Hepatic stellate cell (primary cell): ENCODE measurements at places on chromosomes 6 and 20.
A peak's percentile ranks its signal among the peaks of the same experiment; 100 is the strongest.

GRCh38 chr6:16238057-16238962 lies at the start of gene GMPR:
GMPR (plus strand) TSS chr6:16238587; CDS start chr6:16238694, 107 bp downstream.
- DNase-seq = peak; percentile 79

DNA sequence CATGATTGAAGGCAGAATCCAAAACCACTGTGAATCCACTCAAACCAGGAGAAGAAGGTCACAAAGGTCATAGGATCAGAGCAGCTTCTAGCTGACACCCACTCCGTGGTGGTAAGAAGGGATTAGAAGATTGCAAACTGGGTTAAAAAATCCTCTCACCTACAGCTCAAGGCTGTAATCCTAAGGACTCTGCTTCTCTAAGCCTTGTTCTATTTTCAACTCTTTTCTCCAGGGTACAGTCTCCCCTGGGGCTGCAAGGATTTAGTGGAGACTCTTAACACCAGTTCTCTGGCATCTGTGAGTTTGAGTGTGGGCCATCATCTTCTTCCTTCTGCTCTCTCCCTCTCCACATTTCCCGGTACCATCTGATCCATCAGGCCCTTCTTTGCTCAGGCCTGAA lies at the start of gene GUCA1A:
GUCA1A (plus strand) TSS at position 264 of the 400 bp plus-strand sequence. CDS start 250 bp downstream, outside the sequence.
- no peak for DNase-seq

DNA sequence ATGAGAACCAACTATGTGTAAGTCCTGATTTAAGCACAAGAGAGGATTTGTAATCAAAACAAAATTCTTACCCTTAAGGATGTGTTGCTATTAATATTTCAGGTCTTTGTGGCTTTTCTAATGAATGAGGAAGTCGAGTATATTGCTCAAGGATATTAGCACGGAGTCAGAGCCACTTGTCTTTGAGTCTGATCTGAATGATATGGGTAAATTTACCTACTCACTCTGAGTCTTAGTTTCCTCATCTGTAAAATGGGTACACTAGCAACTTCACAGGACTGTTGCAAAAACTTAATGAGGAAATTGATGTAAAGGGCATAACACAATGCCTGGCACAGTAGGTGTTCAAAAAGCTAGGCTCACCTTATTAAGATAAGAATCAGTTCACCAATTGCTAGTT lies 30.0 kb upstream of the QKI start:
- no peak for DNase-seq

GRCh38 chr6:134115715-134116074 lies 63.3 kb upstream of the SLC2A12 start:
- DNase-seq = no peak

DNA sequence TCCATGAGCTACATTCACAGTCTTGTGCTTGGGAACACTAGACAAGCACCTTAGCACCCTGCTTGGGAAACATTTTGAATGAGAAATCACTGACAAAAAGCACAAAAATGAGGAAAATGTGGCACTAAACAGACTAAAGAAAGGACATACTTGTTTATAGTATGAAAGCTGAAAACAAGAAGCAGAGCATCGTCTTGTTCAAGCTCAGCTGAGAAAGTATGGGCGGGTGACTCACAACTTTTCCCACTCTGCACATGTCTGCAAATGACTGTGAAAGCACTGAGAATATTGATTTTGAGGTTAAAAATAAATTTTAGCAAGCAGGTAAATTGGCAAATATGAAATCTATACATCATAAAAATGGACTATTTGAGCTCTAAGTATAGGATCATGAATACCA lies 725.3 kb downstream of the COL12A1 start:
- no peak for DNase-seq

DNA sequence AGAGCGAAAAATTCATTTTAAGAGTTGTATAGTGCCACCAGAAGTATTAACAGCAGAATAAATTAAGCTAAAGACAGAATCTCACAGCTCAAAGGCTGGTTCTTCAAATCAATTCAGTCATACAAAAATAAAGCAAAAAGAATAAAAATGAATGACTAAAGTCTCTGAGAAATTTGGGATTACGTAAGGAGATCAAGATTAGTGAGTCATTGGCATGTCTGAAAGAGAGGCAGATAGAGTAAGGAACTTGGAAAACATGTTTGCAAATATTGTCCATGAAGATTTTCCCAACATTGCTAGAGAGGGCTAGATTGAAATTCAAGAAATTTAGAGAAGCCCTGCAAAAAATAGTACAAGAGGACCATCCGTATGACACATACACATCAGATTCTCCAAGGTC lies 1413.9 kb upstream of the ADGRB3 start:
- no peak for DNase-seq

DNA sequence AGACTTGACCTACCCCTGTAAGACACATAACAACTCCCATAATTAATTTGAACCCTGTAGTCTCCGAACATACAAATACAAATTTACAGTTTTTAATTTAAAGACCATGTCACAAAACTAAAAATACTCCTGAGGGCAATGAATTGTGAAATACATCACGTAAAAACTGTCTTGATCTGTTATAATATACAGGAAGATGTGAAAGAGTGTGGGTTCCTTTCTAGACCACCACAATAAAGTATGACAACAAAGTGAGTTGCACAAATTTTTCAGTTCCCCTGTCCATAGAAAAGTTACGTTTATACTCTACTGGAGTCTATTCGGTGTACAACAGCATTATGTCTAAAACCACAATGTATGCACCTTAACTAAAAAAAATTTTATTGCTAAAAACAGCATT lies 11.0 kb upstream of the BLOC1S5 start:
- DNase-seq = no peak

- DNase-seq = no peak
Measured at GRCh38 chr6:155628306-155628705, 172.7 kb upstream of the NOX3 start.

DNA sequence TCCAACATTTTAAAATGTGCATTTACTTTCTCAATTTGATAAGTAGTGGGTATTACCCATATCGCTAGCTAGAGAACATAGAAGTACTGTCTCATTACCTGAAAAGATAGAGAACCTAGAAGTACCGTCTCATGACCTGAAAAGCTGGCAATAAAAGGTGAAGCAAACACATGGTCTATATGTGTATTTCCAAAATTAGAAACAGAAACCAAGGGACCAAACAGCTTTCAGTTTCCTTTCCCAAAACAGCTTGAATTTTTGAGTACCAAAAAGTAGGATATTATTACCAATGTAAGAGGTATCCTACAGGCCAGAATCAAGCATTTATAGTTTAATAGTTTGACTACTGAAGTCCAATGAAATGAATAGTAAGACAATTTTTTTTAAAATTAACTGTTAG lies 77.2 kb downstream of the KIF13A start:
- no peak for DNase-seq

DNA sequence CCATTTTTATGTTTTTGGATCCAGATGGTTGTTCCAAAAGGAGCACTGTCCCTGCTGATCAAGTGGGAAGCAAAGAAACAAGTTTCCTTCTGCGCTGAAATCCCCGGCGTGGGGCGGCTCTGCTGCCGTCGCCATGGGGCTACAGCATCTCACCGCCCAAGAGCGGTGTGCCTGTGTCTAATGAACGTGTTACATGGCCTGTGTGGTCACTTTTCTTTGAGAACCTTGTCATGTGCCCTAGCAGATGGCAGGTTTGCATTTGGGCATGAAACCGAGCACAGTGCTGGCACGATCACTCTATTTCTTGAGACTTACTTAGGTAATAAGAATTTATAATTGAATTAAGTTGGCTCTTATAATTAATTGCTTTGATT lies 51.9 kb downstream of the ZDHHC14 start:
- no peak for DNase-seq

DNA sequence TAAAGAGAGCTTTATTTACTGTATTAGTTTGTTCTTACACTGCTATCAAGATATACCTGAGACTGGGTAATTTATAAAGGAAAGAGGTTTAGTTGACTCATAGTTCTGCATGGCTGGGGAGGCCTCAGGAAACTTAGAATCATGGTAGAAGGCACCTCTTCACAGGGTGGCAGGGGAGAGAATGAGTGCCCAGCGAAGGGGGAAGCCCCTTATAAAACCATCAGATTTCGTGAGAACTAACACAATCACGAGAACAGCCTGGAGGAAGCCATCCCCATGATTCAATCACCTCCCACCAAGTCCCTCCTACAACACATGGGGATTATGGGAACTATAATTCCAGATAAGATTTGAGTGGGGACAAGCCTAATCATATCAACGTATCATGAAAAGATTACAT lies 27.2 kb downstream of the ARID1B start:
- no peak for DNase-seq

GRCh38 chr6:162751211-162751859 lies 23.6 kb downstream of the PACRG start:
- DNase-seq = no peak

DNA sequence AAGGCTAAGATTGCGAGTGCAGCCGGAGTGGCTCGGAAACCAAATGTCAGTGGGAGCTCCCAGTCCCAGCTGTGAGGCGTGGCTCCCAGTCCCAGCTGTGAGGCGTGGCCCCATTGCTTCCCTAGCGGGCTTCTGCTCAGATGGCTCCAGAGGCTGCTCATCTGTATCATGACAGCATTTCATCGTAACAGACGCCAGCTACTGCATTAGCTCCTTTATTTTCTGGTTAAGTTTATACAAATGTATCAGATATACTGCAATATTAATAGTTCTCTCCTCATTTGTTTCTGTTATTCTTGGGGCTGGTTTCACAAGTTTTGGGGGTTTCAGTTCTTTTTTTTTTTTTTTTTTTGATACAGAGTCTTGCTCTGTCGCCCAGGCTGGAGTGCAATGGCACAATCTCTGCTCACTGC lies 34.7 kb upstream of the TBXT start:
- DNase-seq = no peak

GRCh38 chr6:116557893-116558292 lies 4.3 kb downstream of the CALHM4 start:
- peak; percentile 61 for DNase-seq

DNA sequence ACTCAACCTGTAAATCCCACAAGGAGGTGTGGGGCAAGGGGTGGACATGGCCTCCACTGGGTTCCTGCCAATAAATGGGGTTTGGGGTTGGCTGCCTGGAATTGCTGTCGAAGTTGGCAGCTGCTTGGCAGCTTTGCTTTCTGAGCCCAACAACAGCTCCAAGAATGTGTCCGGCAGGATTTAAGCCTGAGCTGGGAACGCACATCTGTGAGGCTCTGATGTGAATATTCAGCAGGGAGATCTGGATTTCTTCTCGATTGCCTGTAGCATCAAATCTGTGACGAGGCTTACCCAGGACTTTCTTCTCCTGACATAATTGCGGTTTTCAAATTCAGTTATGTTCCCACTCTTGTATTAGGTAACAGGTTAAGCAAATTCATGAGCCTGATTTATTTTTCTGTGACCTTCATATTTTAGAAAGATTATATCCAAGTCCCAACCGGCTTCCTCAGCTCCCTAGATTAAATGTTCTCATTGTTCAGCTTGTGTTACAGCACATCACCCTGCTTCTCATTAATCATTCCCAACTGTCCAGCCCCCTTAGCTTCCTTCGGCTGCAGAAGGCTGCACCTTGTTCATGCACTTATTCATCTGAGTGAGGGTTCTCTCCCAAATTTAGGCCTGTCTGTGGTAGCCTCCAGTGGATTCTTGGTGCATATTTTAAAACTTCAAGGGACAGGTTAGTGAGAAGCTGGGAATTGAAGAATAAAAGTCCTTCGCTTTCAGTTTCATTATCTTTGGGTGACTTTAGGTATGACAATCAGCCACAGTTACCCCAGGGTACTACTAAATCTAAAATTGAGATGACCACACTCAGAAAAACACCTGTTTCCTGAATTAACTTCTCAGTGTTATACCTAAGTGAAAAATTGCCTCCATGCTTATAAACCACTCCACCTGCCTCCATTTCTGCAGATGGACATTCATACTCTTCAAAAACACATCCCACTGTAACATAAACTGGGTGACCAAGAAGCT lies 310.0 kb downstream of the ESR1 start:
- no peak for DNase-seq

DNA sequence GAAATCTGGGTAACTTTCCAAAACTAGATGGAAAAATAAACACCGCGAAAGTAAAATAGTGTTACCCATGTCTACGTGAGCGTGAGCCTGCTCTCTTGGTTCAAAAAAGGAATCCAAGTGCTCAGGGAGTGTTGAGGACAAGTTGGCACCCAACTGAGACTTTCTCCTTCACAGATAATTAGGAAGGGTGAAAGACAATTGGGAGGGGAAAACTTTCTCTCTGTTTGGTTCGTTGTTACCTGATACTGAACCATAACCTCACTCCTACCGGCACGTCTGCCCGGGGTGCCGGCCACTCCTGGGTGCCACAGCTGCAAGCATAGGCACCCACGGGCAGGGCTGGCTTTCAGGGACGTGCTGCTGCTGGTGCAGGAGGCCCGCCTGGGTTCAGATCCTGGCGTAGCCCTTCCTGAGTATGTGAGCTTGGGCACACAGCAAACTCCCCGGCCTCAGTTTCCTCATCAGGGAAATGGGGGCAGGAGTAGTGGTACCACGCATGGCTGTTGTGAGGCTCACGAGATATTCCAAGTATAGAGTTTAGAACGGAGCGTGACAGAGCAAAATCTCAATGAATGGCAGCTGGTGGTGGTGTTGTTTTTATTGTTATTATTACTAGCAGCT lies 38.2 kb upstream of the PMEPA1 start:
- DNase-seq = no peak

DNA sequence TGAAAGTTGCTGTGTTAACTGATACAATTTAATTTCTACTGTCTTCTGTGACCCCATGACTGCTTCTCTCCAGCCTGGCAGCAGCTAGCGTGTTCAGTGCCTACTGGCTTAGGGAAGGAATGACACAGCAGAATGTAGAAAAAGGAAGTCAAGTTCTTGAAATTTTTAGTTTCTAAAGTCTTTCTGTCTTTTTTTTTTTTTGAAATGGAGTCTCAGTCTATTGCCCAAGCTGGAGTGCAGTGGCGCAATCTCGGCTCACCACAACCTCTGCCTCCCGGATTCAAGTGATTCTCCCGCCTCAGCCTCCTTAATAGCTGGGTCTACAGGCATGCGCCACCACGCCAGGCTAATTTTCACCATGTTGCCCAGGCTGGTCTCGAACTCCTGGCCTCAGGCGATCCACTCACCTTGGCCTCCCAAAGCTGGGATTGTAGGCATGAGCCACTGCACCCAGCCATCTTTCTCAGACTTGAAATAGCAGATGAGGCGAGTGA lies 39.3 kb downstream of the PCNA start:
- no peak for DNase-seq

DNA sequence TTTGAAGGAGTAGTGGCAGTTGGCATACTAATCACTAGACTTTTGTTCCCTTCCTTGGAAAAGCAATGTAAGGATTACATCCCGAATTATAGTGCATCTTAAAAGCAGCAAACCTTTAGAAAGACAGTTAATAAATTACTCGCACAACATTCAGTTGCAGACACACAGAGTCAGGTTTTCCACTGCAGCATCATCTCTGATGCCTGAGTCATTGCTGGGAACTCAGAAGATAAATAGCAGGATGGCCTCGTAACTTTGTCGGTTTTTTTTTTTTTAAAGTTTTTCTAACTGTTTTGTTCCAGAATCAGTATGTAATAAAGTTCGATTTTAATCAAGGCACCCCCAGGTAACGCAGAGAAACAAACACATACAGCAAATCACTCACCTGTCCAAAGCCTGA lies 34.3 kb downstream of the GJA10 start:
- DNase-seq = no peak

GRCh38 chr6:97668716-97669115 lies 385.7 kb upstream of the MMS22L start:
- DNase-seq = no peak

- no peak for DNase-seq
Measured at GRCh38 chr6:166951670-166952060, 4.7 kb downstream of the RNASET2 start.

- DNase-seq = no peak
Measured at GRCh38 chr6:82015526-82015925, 232.0 kb downstream of the IBTK start.

GRCh38 chr6:148177589-148178233 lies 164.9 kb upstream of the SASH1 start:
- DNase-seq = peak; percentile 46
